NCI-H524 (cell line): ENCODE measurements at places on chromosomes 7 and 10.

- no peak for DNase-seq
Measured at GRCh38 chr7:155527664-155528063, 18.7 kb downstream of the CNPY1 start.

GRCh38 chr10:61621605-61622051, 41.1 kb upstream of the CABCOCO1 start:
- DNase-seq, result no peak

GRCh38 chr10:60323162-60323561, 66.5 kb downstream of the ANK3 start:
- no peak for DNase-seq

- DNase-seq, result no peak
Measured at GRCh38 chr7:142381727-142382390, 124.0 kb upstream of the PRSS58 start.

DNA sequence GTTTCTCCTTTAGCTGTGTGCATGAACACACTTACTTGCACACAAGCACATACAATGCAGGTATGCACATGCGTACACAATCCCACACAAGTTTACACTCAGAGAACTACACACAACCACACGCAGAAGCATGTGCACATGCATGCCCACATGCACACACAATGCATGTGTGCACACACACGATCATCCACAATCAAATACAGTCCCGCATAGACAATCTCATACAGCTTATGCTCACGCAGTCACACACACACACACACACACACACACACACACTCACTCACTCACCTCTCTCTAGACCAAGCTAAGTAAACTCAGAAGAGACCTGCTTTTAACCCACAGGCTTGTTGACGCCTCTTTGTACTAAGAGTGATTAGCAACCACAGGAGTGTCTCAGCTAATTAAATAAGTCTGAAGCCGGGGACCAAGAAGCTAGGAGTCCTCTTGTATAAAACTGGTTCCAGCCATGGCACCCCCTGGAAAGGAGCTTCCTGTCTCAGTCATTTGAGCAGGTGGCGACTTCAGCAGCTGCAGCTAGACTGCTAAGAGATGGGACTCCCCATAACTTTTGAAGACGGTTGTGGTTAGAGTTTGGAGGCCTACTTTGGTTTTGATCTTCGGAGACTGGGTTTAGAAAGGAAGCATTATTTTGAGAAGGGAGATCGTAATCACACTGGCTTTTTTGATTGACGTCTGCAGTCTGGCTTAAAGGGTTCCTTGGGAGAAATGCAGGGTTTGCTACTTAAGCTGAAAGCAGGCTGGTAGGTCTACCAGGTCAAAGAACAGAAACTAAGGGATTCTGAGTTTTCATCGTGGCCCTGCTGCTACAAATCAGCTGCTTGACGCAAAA, 82.3 kb upstream of the ADRB1 start:
- no peak for DNase-seq

GRCh38 chr7:80749270-80749669, 110.8 kb downstream of the CD36 start:
- no peak for DNase-seq

DNA sequence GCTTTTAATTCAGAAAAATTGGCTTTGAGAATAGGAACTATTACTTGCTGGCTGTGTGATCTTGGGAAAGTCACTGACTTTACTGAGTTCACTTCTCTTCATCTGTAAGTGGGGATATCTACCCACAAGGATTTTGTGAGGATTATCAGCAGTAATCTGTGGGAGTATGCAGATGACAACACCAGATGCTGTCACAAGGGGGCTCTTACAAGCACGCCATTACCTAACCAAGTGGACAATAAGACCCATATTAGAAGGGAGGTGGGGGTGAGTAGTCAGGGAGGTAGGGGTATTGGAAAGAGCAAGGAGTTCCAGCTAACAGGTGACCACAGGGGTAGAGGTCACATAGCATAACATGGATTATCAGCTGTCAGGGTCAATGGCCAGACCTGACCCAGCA, 569.4 kb downstream of the SUGCT start:
- peak; percentile 41 for DNase-seq

GRCh38 chr10:98331885-98332284, 63.9 kb upstream of the LOXL4 start:
- no peak for DNase-seq

DNA sequence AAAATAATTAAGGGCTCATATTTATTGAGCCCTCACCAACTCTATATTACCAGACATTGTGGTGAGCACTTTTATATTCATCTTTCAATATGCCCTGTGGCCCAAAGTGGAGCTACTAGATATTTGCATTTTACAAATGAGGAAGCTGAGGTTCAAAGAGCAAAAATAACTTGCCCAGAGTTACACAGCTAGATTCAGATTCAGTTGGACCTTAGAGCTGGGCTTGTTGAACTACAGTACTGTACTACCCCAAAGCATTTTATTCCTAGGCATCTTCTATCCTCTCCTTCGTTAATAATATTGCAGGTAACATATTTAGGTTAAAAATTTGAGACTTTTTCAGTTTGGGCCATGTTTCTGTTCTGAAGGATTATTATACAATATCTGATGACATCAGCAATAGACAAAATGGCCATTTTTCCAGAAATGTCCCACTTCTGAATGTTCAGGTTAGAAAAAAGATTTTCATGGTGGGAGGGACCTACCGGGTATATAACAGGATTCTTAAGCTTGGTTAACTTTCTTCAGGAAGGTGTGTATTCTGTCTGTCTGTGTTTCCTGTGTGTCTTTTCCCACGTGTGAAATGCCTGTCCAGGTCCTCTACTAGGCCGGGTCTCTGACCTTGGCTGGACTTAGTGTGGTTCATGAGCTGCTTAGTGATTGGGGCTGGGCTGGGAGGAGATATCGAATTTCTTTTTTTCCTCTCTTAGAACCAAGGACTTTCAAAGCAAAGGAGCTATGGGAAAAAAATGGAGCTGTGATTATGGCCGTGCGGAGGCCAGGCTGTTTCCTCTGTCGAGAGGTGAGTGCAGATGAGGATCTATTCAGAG, 13.6 kb downstream of the PRXL2A start:
- no peak for DNase-seq

DNA sequence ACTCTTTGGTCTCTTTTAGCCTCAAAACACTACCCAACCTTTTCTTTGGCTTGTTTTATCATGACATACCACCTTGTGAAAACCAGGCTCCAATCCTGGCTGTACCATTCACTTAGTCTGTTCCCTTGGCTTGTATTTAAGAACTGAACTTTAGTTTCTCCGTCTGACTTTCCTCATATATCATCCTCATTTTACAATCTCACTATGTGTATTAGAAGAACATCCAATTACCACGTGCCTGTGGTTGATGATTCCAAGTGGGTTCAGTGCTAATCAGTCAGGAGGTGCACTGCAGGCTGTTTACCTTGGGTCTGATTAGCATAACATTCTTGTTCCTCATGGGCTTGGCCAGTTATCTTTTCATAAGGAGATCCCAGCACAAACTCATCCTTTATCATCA, 144.8 kb upstream of the KLF14 start:
- DNase-seq, result no peak

DNA sequence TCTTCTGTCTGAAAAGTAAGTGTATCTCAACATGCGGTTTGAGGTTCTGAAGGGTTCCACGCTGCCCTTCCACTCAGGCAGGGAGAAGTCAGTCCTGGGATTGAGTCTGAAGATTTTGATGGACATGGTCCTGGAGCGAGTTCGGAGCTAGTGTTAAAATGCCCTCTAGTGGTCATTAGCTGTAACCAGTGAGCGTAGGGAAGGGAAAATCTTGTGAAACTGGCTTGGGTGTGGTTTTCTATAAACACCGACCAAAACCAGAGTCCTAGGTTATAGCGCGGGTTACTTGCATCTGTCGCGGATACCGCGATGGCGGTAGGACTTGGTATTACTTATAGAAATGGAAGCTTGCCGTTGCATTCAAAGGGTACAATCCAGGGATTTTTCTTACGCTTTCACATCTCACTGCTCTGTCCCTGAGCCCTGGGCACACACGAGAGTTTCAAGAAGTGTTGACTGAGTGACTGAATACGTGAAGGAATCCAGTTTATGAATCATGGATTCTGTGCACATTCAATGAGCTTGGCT, 348.2 kb upstream of the C7orf33 start:
- DNase-seq, result peak; percentile 82

DNA sequence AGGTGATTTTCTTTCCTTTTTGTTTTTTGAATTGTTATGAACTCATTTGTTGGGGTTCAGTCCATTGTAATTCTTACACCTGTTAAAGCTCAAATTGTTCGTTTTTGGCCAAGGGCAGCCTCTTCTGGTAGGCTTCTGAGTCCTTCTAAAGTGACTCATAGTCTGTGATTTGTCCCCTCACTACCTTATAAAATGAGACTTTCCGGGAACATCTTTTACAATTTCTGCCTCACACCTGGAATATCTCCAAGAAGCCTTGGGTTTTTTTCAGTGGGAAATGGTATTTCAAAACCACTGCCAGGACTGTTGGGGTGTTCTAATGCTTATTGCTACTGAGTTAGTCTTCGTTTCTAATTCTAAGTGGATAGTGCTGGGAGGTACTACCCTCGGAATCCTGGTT, 56.7 kb downstream of the BMPR1A start:
- no peak for DNase-seq

DNA sequence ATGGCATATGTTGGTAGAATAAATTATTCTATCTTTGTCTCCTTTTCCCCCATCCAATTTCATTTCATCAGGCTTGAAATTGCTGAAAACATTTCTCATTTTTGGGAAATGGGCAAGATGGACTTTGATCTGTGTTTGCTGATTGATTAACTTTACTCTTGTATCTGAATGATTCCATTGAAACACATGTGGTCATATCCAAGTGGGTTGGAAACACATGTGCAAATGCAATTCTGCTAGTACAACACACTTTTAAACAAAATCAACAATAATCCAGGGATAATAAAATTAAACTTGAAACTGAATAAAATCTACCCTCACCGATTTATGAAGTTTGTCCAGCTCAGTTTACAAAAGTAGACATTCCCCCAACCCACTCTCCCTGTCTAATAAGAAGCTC, 96.9 kb downstream of the EPDR1 start:
- no peak for DNase-seq

- DNase-seq, result no peak
Measured at GRCh38 chr7:126953461-126953860, 299.3 kb downstream of the GRM8 start.

GRCh38 chr10:133140417-133141143, 19.4 kb upstream of the KNDC1 start:
- no peak for DNase-seq

DNA sequence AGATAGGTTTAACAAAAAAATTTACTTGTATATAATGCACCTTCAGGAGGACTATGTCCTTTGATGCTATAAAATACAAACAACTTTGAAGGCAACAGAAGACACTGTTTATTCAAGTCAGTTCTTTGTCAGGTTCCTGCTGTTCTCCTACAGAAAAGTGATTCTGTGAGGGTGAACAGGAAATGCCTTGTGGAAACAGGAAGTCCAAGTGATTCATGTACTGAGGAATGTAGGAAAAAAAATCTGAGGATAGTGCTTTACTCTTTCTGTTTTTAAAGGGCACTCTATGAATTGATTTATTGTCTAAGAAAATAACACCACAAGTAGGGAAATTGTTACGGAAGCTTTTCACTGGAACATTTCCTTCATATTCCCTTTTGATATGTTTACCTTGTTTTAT, 171.9 kb downstream of the HDAC9 start:
- DNase-seq, result no peak

GRCh38 chr7:24733414-24734060, 23.7 kb downstream of the GSDME start:
- no peak for DNase-seq

GRCh38 chr7:152059311-152059710, 33.8 kb downstream of the GALNT11 start:
- DNase-seq, result no peak

DNA sequence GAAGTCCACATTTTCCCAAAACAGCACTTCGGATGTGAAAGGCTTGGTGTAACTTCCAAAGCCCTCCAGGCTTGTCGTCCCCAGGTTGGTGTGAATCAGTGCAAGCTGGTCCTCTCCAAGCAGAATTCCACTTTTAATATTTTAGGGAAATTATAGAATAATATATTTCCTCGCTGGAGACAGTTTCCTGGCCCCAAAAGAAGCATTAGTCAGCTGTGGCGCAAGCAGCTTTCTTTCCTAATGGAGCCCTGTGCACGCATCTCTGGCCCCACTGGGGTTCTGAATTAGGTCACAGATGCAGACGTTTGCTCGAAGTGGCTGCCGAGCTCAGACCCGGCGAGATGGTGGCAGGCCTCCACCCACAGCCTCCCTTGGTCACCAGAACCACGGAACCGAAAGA, 33.3 kb upstream of the MNX1 start:
- no peak for DNase-seq

DNA sequence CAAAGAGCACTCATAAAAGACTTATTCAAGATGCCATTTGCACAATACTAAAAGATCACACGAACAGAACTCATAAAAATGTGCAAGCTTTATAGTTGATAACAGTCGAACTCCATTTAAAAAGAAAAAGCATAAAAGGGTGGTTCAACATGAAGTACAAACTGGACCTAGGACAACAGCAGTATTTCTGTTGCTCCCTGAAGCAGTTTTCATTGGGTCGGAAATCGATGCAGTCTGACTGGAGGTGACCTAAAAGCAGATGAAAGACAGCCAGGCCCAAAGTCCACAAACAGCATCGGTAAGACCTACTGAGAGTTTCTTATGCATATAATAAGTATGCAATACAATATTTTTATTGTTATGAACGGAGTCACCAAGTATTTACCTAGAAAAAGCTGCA, 23.9 kb downstream of the FAM171A1 start:
- DNase-seq, result no peak

GRCh38 chr10:129774082-129774735, 189.9 kb downstream of the EBF3 start:
- DNase-seq, result no peak

GRCh38 chr10:123458933-123459332, 207.2 kb upstream of the GPR26 start:
- DNase-seq, result no peak

DNA sequence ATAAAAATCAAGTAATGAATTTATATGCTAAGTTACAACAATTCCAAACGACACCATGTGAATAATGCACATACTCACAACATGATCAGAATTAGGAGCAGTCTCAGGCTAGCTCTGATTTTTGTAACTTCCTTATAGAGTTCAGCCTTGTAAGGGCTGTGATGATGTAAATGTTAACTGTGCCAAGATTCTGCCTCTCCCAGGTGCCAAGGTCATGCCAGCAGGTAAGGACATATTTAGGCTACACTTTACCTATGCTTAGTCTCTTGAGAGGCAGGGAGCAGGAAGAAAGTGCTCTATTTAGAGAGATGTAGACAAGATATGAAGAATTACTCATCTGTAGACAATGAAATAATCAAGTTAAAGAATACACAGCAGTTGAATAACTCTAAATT, 53.6 kb upstream of the AGR3 start:
- DNase-seq, result no peak

GRCh38 chr7:22124941-22125340, 179.2 kb upstream of the CDCA7L start:
- DNase-seq, result no peak
